ENCODE measurements at places on chromosomes 1 and 21. TPM values are rescaled to one million over a fixed set of nuclear protein-coding genes. Genes with fewer than 3 reads are reported as not detected.

Gene VAMP3
- 20.2 TPM for polyA plus RNA-seq

Gene NBPF3
- 14.4 TPM for polyA plus RNA-seq

Gene ALG14
- 3.0 TPM for polyA plus RNA-seq

Gene SPRR2G
- polyA plus RNA-seq, result not detected

Gene CFHR4
- polyA plus RNA-seq, result not detected

Gene CFAP107
- polyA plus RNA-seq, result not detected

Gene OR6N1
- not detected for polyA plus RNA-seq

Gene TXNDC12
- polyA plus RNA-seq, result 33.3 TPM

Gene ZMYND12
- polyA plus RNA-seq, result 0.21 TPM

Gene LIPI
- not detected for polyA plus RNA-seq

Gene KIF21B
- 53.7 TPM for polyA plus RNA-seq

Gene OR2L2
- 0.14 TPM for polyA plus RNA-seq

Gene FNBP1L
- polyA plus RNA-seq, result 1,044 TPM

Gene C8B
- polyA plus RNA-seq, result not detected

Gene TMEM200B
- polyA plus RNA-seq, result 0.22 TPM

Gene SLC2A5
- polyA plus RNA-seq, result not detected

Gene PADI3
- polyA plus RNA-seq, result not detected

Gene NUP210L
- polyA plus RNA-seq, result 0.09 TPM

Gene SIK1
- 2.0 TPM for polyA plus RNA-seq

Gene CLCA2
- not detected for polyA plus RNA-seq

Gene C1orf21
- polyA plus RNA-seq, result 17.4 TPM

Gene AMY2A
- 1.3 TPM for polyA plus RNA-seq

Gene SLC5A3
- polyA plus RNA-seq, result 18.2 TPM

Gene AGMAT
- polyA plus RNA-seq, result not detected

Gene HSD3B2
- not detected for polyA plus RNA-seq

Gene RNF186
- polyA plus RNA-seq, result not detected

Gene INSRR
- 3.0 TPM for polyA plus RNA-seq

Gene ECE1
- 7.8 TPM for polyA plus RNA-seq
